ENCODE measurements at places on chromosomes 2 and 18.

DNA sequence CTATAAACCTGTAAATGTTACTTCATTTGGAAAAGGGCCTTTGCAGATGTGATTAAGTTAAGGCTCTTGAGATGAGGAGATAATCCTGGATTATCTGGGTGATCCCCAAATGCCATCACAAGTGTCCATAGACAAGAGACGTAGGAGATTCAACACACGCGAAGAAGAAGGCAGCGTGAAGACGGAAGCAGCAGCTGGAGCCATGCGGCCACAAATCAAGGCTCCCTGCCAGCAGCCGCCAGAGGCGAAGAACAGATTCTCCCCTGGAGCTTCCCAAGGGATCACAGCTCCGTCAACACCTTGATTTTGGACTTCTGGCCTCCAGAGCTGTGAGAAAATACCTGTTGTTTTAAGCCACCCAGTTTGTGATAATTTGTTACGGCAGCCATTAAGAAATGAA, 11.0 kb upstream of the VAPA start:
- DNase-seq = no peak

DNA sequence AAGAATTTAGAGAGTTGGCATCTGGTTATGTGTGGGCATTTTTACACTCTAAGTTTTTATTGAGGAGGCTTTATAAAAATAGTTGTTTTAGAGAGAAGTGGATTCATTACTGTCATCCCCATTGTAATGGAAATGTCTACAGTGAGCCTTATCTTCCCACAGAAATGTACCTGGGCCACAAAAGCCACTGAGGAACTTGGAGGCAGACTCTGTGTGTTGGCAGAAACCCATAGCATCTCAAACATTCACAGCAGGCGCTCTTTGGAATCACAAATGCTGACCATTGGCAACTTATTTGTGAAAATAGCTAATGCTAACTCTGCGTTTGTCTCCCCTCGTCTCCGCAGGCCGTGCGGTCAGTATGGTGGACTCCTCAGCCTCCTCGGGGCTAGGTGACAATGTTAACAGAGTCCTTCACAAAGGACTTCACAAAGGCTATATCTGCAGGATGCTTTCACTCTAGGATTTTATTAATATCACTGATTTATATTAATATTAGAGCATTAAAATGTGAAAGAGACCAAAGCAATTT, 689.1 kb upstream of the POU3F3 start:
- peak; percentile 1 for DNase-seq

GRCh38 chr2:115299199-115299598, 856.8 kb downstream of the DPP10 start:
- no peak for DNase-seq

DNA sequence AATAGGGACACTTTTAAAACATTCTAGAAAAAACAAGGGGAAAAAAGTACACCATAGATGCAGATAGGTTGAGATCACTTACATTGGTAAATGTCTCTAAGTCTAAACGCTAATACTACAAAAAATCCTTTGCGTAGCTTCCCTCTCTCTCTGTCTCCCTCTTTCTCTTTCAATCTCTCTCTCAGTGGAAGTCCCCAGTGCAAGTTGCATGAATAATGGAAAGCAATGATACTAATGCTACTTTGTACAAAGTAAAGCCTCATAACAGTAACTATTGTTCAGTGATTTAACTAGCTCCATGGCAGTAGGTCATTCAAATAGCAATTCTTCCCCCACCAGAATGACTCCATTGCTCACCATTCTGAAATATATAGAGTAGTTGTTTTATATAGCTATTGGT, 12.8 kb downstream of the MEIS1 start:
- DNase-seq = no peak

GRCh38 chr2:203869223-203870042, 1.9 kb downstream of the CTLA4 start:
- DNase-seq = no peak

DNA sequence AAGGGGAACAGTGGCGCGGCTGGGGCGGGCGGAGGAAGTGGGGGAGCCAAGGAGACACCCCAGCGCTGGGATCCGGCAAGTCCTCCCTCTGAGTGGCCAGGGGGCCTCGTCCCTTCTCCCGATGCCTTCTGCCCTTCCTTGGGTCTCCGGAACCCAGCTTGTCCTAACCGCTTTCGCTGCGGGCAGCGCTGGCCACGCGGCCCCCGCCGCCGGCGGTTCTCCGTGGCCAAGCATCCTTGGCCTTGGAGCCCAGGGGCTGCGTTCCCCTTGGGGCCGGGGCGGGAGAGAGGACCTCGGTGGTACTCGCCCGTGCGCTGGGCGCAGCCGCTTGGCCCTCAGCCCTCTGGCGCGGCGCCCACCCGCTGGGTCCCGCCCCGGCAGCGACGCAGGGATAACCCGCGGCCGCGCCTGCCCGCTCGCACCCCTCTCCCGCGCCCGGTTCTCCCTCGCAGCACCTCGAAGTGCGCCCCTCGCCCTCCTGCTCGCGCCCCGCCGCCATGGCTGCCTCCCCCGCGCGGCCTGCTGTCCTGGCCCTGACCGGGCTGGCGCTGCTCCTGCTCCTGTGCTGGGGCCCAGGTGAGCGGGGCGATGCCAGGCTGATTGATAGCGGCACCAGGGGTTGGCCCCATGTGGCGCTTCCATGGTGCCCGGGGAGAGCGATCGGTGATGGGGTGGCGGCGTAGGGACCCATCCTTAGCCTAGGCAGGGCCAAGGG, 128.7 kb downstream of the UXS1 start:
- DNase-seq = no peak

DNA sequence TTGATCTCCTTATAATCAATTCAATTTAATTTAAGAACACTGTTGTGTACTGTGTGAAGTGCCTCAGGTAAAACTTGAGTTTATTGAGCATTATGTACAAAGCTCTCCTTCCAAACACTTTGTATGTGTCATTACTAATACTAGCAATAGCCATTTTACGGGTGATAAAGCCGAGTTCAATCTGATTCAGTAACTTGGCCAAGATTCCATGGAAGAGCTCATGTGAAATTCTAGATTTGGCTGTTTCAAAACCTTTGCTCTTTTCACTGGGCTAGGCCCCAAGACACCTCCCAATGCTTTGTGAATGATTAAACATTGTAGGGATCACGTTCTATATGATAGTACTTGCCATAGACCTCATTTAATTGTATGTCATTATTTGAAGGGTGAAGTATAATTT, 8.9 kb upstream of the NFE2L2 start:
- DNase-seq = no peak

- no peak for DNase-seq
These were observed 25.5 kb upstream of the TUBB6 start for GRCh38 chr18:12282442-12283039.

DNA sequence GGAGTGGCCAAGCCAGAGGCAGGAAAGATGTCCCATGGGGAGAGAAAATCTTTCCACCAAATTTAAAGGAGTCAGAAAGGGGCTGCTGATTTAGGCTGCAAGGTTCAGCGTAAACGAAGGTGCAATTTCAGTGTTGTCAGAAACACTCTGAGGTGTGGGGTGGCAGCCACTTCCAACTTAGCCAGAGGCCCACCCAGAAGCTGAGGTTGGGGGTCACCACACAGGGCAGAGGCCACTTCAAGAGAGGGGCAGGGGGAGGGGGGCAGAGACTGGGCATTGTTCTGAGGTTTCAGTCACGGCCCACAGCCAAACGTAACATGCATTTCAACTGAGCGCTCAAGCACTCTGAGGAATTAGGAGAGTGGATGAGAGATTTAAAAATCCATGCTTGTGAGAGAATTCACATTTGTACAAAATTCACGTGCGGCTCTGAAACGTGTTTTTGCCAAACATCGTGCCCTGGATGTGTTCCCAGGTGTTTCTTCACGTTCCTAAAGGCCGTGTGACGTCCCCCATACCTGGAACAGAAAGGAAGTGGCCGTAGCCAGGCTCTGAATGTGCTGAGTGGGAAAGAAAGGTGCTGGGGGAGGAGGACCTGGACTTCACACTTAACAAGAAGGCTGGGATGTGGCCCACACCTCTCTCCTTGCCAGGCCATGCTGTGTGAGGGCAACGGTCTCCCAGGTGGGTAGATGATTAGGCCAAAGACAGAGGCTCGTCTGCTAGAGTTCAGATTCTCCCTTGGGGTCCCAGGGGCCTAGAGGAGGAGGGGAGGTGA, 19.5 kb upstream of the BOK start:
- DNase-seq = no peak

- no peak for DNase-seq
These were observed 88.0 kb downstream of the CDC42EP3 start for GRCh38 chr2:37583402-37583801.

DNA sequence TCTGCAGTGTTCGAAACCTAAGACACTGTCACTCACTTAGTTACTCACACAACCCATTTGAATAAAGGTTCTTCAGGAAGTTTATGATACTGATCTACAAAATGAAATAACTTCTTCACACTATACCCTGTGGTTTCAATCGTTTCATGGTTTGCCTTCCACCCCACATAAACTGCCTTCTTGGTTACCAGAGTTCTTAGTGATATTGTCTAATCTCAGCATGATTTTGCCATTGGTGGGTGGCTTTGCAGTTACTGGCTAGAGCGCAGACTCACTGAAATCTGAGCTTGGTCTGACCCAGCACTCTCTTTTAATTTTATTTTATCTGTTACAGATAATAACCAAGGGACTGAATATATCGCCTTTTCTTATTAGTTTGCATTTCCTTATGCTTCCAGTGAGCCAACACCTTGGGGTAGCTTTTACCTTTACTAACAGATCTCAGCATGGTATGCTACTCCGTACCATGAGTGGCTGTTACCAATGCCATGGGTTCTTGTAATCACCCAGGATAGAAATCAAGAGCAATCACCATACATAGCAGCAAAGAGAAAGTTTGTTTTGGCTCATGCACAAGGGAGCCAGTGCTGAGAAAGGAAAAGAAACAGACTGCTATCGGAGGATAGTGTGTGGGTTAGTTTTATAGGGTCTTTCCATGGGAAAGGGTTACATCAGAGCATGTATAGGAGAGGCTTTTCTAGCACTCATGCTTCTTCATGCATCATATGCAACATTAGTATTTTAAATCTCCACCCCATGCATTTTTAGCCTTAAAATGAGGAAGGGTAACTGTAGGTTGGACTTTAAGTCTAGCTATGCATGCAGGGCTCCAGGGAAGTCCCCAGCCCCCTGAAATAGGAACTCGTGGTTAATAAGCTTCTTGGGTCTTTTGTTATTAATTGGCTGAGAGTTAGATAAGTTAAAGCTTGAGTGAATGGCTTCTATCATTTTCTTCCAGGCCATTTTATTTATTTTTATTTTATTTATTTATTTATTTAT, 33.3 kb downstream of the ANXA4 start:
- no peak for DNase-seq

DNA sequence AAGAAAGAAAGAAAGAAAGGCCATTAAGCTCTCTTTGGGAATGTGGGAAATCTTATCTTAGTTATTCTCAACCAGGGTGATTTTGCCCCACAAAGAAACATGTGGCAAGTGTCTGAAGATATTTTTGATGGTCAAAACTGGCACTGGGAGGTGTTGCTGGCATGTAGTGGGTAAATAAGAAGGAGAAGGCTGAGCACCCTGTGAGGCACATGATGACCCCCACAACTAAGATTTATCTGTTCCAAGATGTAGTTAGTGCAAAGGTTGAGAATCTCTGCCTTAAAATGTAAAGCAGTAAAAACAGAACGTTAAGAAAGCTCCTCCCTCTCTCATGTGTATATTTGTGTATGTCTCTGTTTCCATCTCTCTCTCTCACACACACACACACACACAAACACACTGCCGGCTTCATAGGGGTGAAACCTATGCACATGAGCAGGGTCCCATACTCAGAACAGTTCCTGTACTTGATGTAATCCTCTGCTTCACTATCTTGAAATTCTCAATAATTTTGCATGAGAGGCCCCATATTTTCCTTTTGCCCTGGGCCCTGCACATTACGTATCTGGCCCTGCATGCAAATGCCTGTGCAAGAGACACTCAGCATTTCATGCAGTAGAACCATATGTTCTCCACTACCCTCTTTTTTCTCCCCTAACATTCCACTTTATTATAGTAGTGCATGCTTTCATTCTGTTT, 94.3 kb downstream of the MREG start:
- no peak for DNase-seq

DNA sequence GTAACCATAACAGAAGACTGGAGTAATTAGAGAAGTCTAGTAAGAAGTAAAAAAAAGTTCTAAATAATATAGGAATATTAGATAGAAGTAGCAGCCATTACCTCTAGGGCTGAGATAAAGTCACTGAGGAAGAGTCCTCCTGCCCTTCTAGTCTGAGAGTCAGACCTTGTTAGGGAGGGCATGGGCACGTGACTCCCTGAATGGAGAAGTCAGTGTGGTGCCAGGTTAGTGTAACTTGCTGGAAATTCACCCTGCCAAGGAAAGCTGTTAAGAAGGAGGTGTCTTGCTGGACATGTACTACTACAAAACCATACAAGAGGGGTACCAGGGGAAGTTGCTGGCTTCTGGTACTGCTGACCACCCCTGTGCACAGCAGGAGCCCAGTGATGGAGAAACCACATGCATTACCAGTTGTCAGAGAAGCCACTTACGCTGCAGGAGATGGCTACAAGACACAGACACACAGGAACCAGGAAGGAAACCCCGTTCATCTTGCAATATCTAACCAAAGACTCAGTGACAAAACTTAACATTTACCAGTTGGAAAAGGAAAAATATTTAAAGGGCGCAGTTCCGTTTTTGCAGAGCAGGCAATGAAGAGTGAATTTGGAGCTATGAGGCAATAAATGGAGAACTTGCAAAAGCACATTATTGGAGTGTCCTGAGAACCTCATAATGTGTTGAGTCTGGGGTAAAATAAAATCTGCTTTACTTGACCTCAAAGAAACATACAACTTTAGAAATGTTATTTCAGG, 77.2 kb upstream of the TLK1 start:
- no peak for DNase-seq

DNA sequence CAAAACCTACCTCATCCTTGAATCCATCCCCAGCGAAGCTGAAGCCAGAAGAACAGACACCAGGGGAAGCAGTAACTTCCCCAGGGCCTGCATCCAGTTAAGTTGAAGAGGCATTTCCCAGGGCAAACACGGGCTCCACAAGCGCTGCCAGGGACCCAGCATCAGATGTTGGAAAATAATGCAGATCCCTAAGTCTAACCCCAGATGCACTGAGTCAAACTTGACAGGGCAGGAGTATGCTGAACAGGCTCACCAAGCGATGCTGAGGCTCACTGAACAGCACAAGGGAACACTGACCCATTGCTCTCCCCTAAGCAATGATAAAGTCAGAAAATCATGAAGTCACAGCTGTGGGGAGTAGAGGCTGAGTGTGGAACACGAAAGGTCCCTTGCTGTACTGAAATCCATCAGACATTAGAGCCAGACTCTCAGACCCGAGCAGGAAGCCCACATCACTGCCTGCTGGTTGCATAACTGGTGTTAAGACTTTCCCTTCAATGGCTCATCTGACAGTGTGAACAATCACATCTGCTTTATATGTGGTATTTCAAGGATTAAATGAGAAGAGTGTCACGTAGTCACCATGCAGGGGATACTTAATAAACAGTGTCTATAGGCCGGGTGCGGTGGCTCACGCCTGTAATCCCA, 36.2 kb downstream of the TNS1 start:
- DNase-seq = no peak

- DNase-seq = no peak
These were observed 169.4 kb downstream of the GALNT1 start for GRCh38 chr18:35750929-35751328.

- no peak for DNase-seq
These were observed 168.3 kb downstream of the OTX1 start for GRCh38 chr2:63218800-63219526.

- no peak for DNase-seq
These were observed 104.3 kb downstream of the KYNU start for GRCh38 chr2:142981756-142982155.

- DNase-seq = no peak
These were observed 45.4 kb upstream of the KIF5C start for GRCh38 chr2:148829618-148830017.
